ENCODE measurements at places on chromosomes 2 and 18.

GRCh38 chr2:203692031-203692710, 14.3 kb upstream of the CD28 start:
- DNase-seq, result no peak

DNA sequence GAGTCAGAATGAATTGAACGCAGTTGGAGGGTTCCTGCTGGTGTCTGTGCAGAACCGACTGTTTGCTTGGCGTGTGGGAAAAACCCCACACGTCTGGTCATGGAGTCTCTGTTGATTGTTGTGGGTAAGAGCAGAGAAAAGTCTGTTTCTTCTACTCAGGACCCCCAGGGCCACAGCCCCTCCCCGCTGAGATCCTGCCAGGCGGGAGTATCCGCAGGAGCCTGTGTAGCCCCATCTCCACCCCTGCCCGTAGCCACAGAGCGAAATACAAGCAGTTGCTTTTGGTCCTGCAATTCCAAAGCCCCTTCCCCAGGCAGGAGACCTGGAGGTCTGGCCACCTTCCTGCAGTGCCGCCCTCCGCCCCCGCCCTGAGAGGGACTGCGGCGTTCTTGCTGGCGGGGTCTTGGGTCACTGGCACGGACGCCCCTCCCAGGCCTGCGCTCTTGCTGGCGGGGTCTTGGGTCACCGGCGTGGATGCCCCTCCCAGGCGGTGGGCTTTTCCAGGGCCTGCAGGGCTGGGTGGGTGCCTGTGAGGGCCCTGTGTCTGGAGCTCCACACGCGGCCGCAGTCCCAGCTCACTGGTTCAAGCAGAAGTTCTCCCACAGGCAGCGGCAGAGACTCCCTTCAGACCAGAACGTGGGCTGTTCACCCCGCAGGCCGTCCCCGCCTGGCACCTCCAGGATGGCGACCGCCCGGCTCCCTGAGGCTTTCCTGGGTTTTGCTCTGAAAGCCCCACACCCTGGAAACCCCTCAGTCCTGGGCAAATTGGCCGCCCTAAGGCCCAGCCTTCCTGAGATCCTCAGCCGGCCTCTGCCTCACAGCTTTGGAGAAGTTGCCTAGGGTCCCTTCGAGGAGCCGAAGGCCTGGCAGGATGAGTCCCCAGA, 76.0 kb upstream of the CTDP1 start:
- no peak for DNase-seq

- no peak for DNase-seq
Observed at GRCh38 chr2:179343945-179344279, 79.3 kb upstream of the SESTD1 start.

DNA sequence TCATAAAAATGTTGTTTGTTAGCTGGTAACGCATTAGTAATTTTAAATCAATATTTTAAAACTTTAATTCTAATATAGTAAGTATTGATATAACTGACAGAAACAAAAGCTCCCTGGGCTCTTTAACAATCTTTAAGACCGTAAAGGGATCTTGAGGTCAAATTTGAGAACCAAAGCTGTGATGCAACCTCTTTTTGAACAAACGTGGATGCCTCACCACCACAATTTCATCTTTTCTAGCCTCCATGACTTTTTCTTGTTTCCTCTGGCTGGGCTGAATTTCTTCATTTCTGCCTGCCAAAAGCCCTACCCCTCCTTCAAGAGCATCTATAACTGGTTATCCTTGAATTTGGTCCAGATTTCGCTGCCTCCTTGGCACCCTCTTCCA, 563 bp upstream of the POLE4 start:
- no peak for DNase-seq

DNA sequence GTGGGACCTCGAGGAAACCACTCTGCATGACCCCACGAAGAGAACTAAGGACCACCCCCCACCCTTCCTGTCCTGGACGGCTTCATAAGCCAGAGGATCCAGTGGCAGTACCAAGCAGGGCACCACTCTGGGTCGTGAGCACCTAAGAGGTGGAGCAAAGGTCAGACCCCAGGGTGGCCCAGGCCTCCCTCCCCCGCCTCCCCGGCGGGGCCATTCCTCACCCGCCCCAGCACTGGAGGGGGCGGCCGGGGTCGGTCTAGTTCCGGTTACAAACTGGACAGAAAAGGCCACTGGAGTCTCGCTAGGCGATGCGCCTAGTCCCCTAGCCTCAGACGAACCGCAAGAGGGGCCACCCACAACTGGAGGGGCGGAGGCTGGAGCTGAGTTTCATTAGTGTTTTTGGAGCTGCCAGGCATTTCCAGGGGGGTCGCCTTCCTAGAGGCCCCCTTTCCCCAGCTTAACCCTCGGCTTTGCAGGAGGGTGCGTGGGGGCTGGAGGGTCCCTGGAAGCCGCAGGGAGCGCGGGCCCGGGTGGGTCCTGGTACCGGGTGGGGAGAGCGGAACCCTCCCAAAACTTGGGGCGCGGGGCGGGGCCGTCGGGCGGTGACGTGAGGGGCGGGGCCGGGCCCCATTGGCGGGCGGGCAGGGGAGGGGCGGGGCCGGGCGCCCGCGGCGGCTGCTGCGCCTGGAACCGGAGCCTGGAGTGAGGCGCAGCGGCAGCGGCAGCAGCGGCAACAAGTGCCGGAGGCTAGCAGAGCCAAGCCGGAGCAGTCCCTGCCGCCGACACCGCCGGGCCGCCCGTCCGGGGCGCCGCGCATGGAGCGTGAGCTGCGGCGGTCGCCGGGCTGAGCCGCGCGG, at the start of gene B3GNT2:
Gene B3GNT2, plus strand, starts transcription at position 695 of the 857 bp plus-strand sequence. CDS start 26,106 bp downstream, outside the sequence.
- DNase-seq, result peak; percentile 68

All from T1000 (cell line).